ENCODE measurements at places on chromosomes 4 and X.

DNA sequence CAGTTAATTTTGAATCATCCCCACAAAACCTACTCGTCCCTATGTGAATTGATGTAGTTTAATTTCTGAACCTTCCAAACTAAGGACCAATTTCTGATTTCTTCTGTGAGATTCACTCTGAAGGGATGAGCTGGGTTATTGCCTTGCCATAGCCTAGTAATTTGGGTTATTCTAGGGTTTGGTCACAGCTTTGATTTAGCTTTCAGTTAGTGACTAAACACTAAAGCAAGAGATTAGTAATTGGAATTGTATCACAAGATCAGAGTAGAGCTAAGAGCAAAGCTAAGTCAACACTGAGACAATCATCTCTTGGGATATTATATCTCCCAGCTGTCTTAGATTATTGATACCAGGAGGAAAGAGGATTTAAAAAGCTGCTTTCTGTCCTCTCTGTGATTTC is 588.0 kb downstream of the CCSER1 start:
- DNase-seq: no peak

DNA sequence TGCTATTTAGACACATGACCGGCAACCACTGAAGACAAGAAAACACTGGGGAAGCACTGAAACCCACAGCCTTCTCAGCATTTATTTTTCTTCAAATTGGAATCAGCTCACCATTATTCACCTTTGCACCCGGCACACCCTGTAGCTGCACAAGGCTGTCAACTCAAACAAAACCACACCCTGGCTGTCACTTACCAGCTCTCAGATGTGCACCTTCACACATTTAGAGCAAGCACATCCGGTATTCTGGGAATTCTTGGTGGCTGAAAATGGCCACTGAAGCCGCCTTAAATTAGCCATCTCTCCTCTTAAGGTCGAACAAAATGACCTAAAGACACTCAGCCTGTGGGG is 5.9 kb downstream of the ZFYVE28 start:
- DNase-seq: no peak

- no peak for DNase-seq
These were observed 2.9 kb downstream of the MSANTD1 start for GRCh38 chr4:3251691-3252479.

DNA sequence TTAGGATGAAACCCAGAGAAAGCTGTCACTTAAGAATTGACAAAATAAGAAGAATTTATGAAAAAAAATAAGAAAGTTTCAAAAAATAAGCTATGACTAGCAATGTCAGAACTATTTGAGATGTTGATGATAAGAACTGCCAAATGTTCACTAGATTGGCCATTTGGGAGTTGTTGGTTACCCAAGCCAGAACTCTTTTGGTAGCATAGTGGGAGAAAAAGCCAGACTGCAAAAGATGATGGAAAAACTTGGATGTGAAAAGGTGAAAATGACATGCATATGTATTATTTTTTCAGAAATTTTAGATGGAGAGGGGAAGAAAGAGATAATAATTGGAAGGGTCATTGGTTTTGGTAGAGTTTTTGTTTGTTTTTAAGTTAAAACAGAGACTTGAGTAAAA is 397.2 kb upstream of the ATOH1 start:
- no peak for DNase-seq

GRCh38 chrX:22237479-22237878 is 35.2 kb upstream of the CBLL2 start:
- no peak for DNase-seq

DNA sequence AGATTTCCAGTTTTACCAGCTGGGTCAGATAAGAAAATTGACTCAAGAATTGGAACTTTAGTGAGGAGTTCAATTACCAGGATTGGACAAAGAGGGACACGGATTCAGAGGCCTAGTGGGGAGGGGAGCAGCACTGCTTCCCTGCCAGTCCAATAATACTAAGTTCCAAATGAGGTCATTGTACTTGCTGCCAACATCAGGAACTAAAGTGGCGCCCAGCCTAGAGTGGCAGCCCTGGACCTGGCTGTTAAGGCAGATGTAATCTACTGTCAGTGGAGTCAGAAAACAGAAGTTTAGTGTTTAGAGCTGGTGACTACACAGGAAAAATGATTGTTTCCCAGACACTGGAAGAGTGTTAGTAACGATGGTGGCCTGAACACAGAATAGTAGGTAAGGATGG is 42.7 kb upstream of the RAPGEF2 start:
- no peak for DNase-seq

DNA sequence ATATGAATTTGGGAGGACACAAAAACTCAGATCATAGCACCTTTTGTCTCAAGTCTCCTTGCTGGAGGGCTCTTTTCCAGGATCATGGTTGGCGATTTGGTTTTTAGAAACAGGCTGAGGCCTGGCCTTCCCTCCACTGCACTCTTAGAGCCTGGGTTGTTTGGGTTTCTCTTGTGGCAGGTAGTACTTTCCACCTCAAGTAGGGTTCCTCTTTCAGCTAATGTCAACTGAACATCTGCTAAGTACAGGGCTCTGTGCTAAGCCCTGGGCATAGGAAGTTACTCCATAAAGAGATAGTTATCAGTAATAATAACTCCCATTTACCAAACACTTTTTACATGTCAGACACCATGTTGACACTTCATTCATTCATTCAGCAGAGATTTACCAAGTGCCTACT is 28.2 kb upstream of the APLN start:
- DNase-seq: no peak

- no peak for DNase-seq
These were observed 34.1 kb downstream of the ANXA3 start for GRCh38 chr4:78585633-78586032.

DNA sequence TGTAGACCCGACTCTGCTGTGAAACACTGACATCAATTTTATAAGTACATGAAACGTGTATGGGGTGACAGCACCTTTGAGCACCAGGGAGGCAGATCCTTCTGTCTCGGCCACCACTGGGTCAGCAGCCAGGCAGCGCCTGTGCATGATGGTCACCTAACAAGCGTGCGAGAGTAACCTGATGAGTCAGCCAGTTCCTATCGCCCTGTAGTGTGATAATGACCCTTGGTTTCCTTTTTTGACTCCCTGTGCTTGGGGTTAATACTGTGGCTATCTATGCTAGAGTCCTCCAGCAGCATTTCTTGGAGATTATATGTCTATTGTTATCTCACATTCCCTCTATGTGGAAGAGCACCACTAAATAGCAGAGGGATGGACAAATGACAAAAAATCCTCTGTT is 101.6 kb downstream of the NPNT start:
- no peak for DNase-seq

GRCh38 chr4:23297327-23297726 is 592.5 kb downstream of the PPARGC1A start:
- no peak for DNase-seq

GRCh38 chrX:45669715-45670340 is 469.2 kb upstream of the DIPK2B start:
- DNase-seq: no peak

GRCh38 chrX:10167573-10167972 is 10.8 kb downstream of the CLCN4 start:
- no peak for DNase-seq

DNA sequence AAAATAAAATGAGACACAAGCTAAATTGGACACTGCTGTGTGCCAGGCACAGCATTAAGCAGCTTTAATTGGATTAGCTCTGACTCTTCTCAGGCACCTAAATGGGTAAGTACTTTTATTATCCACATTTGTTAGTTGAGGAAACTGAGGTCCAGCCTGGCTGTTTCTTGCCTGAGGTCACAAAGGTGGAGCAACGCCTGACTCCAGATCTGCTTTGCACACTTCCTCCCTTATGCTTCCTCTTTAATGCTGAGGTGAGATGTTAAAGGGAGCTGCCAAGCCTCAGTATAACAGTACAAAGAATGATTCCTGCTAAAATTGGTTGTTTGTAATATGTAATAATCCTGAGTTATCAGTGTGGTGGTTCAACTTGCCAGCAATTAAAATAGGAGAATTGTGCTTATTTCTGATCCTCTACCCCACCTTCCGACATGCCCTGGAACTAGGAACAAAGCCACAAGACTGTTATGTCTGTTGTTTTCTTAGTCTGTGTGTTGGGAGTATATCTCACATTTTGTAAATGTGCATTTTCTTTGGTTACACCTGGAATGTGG is 74.4 kb downstream of the AFF1 start:
- DNase-seq: no peak

- no peak for DNase-seq
These were observed 1248.8 kb downstream of the ADGRL3 start for GRCh38 chr4:62448911-62449310.

DNA sequence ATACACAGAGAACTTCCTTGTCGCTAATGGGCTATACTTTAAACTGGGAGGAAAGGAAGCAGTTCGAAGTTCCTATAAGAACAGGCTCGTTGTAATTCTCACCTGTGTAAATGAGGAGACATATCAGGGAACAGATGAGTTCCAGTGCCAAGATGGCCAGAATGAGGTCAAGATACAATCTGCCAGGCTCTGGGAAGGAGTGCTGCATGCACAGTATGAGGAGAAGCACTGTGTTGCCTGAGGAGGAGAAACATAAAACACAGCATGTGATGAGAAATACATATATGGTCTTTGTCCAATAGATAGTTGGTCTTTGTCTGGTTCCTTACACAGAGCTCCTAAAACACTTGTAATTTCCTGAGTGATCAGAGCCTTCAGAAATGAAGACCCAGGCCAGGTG is 24.3 kb downstream of the TMEM192 start:
- no peak for DNase-seq

DNA sequence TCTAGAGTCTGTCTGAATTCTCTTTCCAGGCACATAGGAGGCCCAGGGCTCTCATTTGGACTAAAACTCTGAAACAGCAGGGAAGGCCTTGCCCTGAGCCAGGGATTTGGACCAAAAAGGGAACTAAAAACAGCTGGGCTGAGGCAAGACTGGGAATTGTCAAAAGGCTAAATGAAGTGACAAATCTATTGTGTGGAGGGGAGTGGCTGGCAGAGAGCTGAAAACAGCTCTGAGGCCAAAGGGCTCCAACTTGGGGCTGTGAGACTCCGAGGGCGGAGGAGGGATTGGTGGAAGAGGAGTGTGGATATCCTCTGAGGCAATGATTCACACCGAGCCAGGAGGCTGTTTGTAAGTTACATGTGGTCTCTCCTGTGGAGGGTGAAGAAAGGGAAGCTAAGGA is 63.2 kb downstream of the PHEX start:
- no peak for DNase-seq

- DNase-seq: no peak
These were observed 3.2 kb upstream of the UXT start for GRCh38 chrX:47662144-47662657.

DNA sequence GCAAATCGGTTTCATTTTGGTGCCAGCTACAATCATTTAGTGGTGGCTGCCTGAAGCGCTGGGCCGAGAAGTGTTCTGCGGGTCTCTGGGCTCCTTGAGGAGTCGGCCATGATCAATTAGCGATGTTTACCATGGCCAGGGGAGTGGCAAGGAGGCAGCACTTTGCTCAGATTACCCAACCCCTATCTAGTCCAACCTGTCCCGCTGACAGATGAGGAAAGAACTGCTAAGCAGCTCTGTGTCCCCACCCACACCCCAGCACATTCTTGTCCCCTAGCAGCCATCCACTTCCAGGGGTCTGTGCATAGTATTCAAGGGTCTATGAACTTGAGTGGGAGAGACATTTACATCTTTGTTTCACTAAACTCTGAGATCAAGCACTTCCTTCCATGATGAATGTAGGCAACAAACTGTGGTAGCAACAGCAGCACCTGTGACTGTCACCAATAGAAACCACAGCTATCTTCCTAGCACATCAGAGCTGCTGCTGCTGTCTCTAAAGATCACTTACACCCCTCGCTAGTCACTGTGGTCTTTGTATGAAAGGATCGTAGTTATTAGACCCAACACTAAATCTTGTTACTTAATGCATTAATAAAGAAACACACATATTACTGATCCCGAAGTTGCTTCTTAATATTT is 331.6 kb downstream of the BCOR start:
- DNase-seq: no peak

GRCh38 chr4:74230902-74231499 is 73.1 kb downstream of the MTHFD2L start:
- DNase-seq: no peak

DNA sequence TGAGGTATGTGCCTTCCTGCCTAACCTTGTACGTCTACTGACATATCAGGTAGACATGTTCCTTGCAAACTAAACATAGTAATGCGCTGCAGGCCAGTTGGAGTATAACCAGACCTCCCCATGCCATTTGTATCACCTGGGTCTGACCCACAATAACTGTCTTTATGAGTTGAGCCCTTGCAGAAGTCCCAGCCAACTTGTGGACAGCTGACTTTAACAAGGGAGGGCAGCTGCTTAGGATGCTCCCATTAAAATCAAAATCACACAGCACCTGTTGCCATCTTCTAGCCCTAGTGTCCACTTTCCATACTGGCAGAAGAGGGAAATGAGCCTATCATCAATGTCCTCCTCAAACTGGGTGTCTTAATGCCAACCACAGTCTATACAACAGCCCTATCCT is 41.6 kb downstream of the KANTR start:
- DNase-seq: no peak

DNA sequence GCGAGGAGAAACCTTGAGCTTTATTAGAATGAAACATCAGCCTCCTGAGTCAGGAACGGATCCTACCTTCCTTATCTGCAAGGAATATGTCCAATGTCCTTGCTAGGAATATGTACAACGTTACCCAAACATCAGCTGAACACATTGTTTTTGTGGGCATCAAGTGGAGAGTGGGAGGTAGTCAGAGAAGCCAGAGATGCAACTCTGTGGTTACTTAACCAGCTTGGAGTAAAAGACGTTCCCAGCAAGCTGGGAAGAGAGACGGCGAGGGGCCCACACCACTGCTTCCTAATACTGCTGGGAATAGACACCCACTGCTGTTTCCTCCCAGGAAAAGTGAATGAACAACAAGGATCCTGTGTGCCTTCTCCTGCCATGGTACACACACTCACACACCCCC is 74.4 kb upstream of the PLAC1 start:
- DNase-seq: no peak

DNA sequence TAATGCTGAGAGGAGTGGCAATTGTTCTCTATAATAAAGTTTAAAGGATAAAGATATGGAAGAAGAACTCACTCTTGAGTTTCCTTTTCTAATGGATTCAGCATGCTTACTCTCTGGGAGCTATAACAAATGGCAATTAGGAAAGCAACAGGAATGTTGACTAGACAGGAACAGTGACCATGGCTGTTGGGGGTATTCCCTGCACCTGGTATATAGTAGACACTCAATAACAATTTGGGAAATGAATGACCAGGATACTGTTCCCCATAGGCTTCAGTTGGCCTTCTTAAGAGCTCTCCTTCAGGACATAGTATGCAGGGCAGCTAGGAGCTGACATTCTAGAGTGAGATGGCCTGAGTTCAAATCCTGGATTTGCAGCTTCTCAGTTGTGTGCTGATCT is 1.8 kb downstream of the LIMCH1 start:
- DNase-seq: no peak

GRCh38 chr4:36255577-36255976 is 11.3 kb upstream of the ARAP2 start:
- DNase-seq: no peak

GRCh38 chr4:98615991-98616390 is 42.4 kb downstream of the TSPAN5 start:
- DNase-seq: no peak
